ENCODE measurements at places on chromosomes 4 and X.

DNA sequence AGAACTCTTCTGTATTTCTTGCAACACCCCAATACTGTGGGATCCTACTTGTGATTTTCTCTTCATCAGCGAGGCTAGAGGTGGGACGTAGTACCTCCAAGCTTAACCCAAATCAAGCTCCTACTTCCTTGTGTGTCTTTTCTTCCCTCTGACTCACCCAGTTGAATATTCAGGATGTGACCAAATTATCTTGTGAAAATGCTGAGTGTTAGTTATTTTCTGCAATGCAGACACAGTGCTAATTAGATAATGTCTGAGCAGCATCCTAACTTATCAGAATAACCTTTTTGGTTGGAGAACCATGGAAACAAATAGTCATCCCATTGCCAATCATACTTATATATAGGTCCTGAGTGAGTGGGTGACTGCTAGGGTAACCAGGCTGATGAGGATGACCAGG lies 2.4 kb downstream of the MEPE start:
- no peak overlapping the region for H3K27ac ChIP-seq
- H3K4me1 ChIP-seq = peaks cover 17% of the 10 kb centered on the region
- peak; percentile 9 for DNase-seq
- no peaks in the 10 kb centered on the region for H3K36me3 ChIP-seq
- no peaks in the 10 kb centered on the region for H3K27me3 ChIP-seq

DNA sequence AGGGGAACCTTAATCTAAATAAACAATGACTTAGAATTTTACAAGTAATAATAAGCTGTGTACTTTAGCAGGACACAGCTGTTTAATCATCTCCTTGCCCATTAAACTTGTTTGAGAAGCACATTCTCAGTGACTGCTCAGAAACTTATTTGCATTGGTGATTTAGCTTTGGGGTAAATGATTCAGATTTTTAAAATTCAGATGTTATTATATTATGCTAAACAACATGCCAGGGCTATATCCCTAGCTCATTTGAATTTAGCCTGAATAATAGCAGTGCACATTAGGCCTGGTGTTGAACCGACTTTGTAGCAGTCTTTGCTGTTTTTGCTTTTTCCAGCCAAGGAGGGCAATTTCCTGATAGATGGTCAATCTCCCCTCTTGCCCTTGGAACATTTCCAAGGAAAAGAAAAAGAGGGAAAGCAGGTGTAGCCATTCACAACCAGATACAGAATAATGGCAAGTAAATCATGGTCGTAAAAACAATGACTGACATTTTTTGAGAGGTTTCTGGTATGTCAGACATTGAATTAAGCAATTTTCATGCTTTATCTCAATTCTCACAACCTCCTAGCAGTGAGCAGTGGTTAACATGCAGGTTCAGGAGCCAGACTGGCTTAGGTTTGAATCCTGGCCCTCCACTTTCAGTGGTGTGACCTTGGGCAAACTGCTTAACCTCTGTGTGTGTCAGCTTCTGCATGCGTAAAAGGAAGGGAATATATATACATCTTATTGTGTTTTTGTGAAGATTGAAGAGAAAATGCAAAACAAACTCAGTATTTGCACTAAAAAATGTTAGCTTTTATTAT lies 16.8 kb downstream of the ARHGEF38 start:
- no peaks in the 10 kb centered on the region for H3K27me3 ChIP-seq
- H3K4me3 ChIP-seq = no peak overlapping the region
- H3K27ac ChIP-seq = peak overlapping the region; percentile 75
- peaks cover 15% of the 10 kb centered on the region for H3K4me1 ChIP-seq
- H3K36me3 ChIP-seq = no peaks in the 10 kb centered on the region

DNA sequence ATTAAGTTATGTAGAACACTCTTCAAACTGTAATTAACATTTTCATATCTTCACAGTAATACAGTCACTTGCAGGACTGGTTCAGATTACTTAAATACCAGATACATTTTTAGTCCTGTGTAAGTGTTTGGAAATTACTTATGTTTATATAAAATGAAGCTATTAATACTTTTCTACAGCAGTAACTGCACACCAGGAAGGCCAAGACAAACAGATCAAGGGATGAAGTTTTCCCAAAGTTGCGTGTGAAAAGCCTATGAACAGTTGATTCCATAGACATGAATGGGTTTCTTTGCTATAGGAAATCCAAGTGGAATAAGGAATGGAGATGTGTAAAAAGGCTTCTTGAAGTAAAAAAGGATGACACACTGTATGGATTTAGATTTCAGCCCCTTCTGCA lies 28.9 kb upstream of the DRP2 start:
- no peak overlapping the region for H3K4me3 ChIP-seq
- H3K4me1 ChIP-seq = no peaks in the 10 kb centered on the region
- H3K36me3 ChIP-seq = no peaks in the 10 kb centered on the region
- no peak overlapping the region for H3K27ac ChIP-seq
- no peak for DNase-seq

GRCh38 chr4:73423184-73423583 lies 12.8 kb upstream of the AFP start:
- no peaks in the 10 kb centered on the region for H3K4me1 ChIP-seq
- H3K27me3 ChIP-seq = peaks cover 39% of the 10 kb centered on the region
- H3K36me3 ChIP-seq = no peaks in the 10 kb centered on the region

DNA sequence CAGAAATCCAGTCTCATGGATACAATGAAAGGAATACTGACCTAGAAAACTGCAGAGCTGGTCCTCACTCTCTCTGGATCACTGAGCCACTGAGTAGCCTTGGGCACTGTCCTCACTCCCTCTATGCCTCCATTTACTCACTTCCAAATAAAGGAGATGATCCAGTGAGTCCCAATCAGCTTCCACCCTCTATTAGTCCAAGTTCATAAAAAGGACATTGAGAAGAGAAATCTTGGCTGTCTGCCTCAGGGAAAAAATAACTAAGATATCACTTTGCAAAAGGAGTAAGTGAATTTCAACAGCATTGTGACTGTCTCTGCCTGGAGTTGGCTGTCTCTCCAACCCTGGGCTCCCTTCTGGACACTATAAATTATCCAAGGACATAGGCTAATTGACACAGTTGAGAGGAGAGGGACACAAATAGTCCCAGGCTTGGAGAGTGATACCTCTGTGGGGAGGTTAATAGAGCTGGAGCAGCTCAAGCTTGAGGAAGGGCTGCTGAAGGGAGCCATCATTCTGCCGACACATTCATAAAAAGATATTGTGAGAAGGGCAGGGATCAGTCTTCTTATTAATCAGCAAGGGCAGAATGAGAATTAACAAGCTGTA lies 572.3 kb downstream of the RAB28 start:
- H3K4me1 ChIP-seq = no peaks in the 10 kb centered on the region
- no peaks in the 10 kb centered on the region for H3K27me3 ChIP-seq
- no peak overlapping the region for H3K4me3 ChIP-seq
- DNase-seq = no peak
- H3K27ac ChIP-seq = no peak overlapping the region

GRCh38 chr4:8152090-8152864 lies 6.3 kb downstream of the ABLIM2 start:
- no peak overlapping the region for H3K27ac ChIP-seq
- no peaks in the 10 kb centered on the region for H3K4me1 ChIP-seq
- no peaks in the 10 kb centered on the region for H3K27me3 ChIP-seq
- no peaks in the 10 kb centered on the region for H3K36me3 ChIP-seq

- no peak overlapping the region for H3K27ac ChIP-seq
- H3K36me3 ChIP-seq = no peaks in the 10 kb centered on the region
- peak; percentile 20 for DNase-seq
- no peaks in the 10 kb centered on the region for H3K4me1 ChIP-seq
- H3K27me3 ChIP-seq = no peaks in the 10 kb centered on the region
- no peak overlapping the region for H3K4me3 ChIP-seq
Measured at GRCh38 chr4:82287720-82288119, 86.1 kb downstream of the HNRNPD start.

GRCh38 chr4:94954251-94954650 lies 196.5 kb downstream of the BMPR1B start:
- no peak for DNase-seq
- no peaks in the 10 kb centered on the region for H3K4me1 ChIP-seq
- no peaks in the 10 kb centered on the region for H3K36me3 ChIP-seq
- no peak overlapping the region for H3K4me3 ChIP-seq
- H3K27ac ChIP-seq = no peak overlapping the region

- DNase-seq = peak; percentile 75
- H3K27ac ChIP-seq = no peak overlapping the region
- H3K4me3 ChIP-seq = no peak overlapping the region
- H3K27me3 ChIP-seq = no peaks in the 10 kb centered on the region
- no peaks in the 10 kb centered on the region for H3K4me1 ChIP-seq
Measured at GRCh38 chrX:129637217-129638109, 17.3 kb downstream of the APLN start.

DNA sequence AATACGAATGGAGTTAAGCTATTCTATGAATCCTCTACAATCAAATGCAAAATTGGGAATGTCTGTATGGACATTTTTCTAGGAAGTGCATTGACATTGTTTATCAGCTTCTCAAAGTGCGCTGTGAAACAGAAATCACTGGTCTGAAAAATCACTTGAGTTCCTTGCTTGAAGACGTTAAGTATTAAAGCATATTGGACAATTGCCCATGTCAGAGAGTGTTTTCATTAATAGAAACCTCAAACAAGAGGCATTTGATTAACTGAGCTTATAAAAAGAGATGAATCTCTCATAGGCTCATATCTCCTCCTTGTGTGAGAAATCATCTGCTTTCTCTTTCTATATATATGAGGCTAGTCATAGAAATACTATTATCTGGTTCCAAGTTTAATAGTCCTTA lies 692.1 kb upstream of the POU3F4 start:
- no peaks in the 10 kb centered on the region for H3K36me3 ChIP-seq
- H3K27me3 ChIP-seq = no peaks in the 10 kb centered on the region
- H3K4me1 ChIP-seq = peaks cover 35% of the 10 kb centered on the region
- peak; percentile 3 for DNase-seq

- no peaks in the 10 kb centered on the region for H3K27me3 ChIP-seq
- no peaks in the 10 kb centered on the region for H3K4me1 ChIP-seq
- H3K27ac ChIP-seq = no peak overlapping the region
- no peak for DNase-seq
Measured at GRCh38 chr4:38133711-38134480, 173.7 kb downstream of the PTTG2 start.

All from PC-3 (cell line).